AG09309 (cell line): ENCODE measurements at places on chromosomes 2 and 18.

GRCh38 chr2:43418680-43419079, 177.2 kb downstream of the THADA start:
- no peak for DNase-seq

GRCh38 chr2:229650901-229651300, 63.5 kb downstream of the DNER start:
- DNase-seq: no peak

DNA sequence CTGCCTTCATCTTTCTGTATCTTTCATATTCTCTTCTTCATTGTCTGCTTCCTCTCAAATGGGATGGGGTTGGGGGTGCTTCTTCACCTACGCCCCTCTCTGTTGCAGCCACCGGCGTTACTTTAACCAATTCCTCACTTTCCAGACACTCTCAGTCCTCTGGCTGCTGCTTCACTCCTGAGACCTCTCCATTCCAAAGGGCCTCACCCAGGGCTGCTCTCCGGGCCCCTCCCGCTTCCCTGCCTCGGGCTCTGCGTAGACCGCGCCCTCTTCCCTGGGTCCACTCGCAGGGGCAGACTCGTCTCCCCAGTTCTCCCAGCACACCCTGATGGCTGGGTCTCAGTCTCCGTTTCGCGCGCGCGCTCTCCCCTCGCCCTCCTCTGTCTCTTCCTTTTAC, 926 bp downstream of the SERPINB8 start:
- no peak for DNase-seq

DNA sequence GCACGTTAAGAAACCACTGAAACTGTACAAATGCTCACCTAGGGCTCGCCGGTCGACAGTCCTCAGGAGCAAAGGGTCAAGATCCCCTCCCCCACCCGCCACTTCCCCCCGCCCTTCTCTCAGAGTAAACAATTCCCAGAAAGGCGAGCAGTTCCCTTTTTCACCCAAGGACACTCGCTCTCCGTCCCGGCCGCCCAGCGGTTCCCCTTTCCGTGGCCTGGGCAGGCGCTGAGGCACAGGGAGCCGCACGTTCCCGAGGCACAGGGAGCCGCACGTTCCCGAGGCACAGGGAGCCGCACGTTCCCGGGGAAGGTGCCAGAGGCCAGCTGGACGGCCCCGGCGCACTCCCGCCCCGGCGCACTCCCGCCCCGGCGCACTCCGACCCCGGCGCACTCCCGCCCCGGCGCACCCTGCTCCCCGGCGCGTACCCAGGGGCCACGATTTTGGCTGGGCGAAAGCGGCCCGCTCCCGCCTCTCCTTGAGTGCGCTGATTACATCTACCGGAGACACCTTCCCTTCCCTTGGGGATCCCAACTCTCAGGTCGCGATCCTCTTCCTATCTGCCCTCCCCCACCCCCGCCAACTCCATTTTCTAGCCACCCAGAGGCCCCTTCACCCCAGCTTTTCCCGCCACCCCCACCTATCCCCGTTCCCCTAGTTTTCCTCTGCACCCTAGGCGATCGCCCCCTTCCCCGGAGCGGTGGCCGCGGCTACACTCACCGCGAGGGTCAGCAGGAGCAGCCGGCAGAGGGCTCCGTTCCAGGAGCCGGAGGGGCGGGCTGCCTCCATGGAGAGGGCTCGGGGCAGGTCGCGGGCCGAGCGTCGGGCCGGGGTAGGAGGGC, 817 bp downstream of the DSC2 start:
- no peak for DNase-seq

- no peak for DNase-seq
These were observed 69.3 kb upstream of the YWHAQ start for GRCh38 chr2:9700109-9700495.

- no peak for DNase-seq
These were observed 600 bp downstream of the KATNAL2 start for GRCh38 chr18:46917803-46918600.

GRCh38 chr2:58194458-58194857, 46.7 kb downstream of the FANCL start:
- DNase-seq: no peak

DNA sequence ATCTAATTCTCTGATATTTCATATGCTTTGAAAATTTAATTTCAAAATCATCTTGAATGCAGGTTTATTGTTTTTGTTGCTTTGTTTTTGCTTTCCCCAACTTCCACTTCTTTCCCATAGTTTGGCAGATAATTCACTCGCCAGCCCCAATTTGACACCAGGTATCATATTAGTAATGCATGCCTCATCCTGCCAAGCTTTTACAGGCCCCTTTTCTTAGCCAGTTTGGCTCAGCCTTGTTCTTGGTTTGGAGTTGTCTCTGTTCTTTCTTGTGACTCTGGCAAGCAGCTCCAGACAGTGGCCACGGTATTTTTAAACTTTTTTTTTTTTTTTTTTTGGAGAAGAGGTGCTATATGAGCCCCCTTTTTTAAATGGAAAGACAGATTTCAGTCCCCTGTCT, 65.3 kb downstream of the PMS1 start:
- DNase-seq: no peak

- DNase-seq: no peak
These were observed 239.0 kb downstream of the ZNF521 start for GRCh38 chr18:25112821-25113434.

DNA sequence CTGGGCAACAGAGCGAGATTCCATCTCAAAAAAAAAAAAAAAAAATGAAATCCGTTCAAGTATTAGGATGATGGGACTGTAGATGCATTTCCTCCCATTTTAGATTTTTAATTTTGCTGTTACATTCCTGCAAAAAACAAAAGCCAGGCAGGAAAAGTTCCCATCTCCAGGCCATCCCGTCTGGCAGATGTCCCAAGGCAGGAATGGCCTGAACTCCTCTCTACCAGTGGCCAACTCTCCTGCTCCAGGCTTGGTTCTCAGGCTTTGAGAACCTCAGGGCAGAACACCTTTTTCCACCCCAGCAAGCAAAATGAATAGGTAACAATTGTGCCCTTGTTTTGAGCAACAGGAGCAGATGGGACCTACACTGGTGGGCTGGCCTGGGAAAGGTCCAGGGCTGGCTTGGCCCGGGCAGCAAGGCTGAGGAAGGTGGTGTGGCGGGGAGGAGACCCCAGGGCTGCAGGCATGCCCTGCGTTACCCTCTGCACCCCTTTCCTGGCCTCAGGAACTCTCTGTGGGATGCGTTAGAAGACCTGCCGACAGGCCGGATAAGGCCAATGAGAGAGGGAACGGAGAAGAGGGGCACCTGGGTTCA, 86.0 kb downstream of the FAM210A start:
- DNase-seq: no peak

DNA sequence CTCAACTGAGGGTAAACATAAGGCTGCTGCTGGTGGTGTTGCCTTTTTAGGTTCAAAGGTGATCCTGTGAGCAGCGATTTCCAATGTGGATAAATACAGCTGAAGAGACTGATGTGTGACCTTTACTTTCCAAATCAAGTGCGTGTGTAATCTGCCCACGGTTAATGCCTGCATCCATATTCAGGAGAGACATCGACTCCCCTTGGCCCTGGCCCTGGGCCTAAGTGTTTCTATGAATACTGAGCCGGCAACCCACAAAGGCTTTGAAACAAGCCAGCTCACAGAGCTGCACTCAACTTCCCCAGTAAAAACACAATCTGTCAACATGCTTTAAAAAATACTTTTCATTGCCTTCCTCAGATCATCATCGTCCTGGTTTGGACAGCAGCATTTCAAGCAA, 1026.6 kb downstream of the TMEM182 start:
- DNase-seq: no peak

DNA sequence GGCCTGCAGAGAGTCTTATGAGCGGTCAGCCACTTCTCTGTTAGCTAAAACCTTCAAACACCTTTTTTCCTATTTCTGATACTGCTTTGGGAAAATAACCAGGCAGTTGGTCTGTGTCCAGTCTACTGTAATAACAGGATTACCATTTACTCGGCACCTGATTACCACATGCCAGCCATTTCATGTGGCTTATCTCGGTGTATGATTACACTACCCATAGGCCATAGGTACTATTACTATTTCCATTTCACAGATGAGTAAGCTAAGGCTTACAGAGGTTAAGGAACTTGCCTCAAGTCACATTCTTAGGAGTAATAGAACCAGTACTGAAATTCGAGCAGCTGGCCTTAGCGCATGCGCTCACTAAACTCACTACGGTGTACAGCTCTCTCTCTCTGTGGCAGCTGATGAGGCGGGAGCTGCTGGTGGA, 147.2 kb upstream of the L3MBTL4 start:
- DNase-seq: no peak

- DNase-seq: no peak
These were observed 57.2 kb upstream of the RTN4 start for GRCh38 chr2:55107436-55107835.

GRCh38 chr2:194946826-194947225, 710.2 kb upstream of the SLC39A10 start:
- no peak for DNase-seq

DNA sequence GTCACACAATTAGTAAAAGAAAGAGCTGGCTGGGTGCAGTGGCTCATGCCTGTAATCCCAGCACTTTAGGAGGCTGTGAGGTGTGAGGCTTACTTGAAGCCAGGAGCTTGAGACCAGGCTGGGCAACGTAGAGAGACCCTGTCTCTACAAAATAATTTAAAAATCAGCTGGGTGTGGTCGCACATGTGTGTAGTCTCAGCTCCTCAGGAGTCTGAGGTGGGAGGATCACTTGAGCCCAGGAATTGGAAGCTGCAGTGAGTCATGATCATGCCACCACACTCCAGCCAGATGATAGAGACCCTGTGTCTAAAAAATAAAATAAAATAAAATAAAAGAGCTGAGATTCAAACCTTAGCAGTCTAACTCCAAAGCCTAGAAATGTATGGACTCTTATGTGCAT, 39.0 kb upstream of the NEDD4L start:
- no peak for DNase-seq

DNA sequence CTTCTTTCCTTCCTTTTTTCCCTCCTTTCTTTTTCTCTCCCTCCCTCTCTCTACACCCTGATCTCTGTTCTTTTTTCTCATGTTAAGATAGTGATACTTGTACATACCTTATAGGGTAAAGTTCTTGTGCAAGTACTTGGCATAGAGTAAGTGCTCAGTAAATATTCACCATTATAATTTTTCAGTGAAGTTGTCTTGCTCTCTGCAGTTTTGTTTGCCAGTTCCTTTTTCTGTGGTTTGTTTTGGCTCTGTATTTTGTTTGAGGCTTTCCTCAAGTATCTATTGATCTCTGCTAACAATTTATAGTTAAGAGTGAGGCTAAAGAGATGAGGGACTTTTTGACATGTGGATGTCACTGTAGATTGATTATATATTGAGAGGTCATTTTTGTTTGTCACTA, 48.0 kb downstream of the MTX2 start:
- no peak for DNase-seq

DNA sequence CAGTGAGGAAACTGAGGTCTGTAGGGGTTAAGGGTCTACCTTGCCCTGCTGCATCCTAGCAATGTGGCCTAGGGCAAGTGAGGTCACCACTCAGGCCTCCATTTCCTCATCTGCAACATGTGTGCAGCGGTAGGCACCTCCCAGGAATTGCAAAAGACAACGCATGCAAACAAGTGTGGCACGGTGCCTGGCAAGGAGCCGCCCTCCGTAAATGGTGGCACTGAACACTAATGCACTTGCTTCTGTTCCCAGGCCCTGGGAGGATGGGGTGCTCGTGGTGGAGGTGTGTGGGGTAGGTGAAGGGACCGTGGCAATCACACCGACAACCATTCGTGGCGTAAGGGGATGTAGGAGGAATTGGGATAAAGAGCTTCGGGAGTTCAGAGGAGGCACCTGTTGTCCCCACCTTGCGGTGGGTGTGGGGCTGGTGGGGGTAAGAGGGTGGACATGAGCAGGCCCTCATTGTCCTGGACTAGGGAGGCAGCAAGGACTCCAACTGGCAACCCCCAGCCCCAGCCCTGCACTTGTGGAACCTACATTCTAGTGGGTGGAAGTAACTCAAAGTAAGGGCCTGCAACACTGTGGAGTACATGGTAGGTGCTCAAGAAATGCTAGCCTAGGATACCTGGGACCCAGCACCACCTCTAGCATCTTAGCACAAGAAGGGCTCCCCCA, 26.0 kb downstream of the ATOH8 start:
- no peak for DNase-seq

DNA sequence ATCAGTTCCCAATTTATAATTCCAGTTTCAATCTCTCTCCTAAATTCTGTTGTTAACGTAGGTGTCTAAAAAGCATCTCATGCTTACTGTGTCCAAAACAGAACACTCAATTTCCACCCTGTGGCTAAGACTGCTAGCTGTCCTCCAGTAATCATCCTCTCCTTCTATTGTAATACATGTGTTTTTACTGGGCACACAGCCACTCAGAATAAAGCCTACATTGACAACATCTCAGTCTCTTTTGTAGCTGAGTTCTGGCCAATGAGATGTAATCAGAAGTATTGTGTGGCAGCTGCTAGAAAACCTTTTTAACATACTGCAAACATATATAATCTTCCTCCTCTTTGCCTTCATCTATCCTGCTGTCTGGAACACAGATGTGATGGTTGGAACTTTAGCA, 29.4 kb upstream of the TSPYL6 start:
- DNase-seq: no peak

GRCh38 chr2:84674099-84674498, 157.8 kb downstream of the DNAH6 start:
- DNase-seq: no peak

GRCh38 chr2:86485802-86486201, 44.6 kb downstream of the KDM3A start:
- no peak for DNase-seq

- DNase-seq: no peak
These were observed 105.4 kb downstream of the DYM start for GRCh38 chr18:49355028-49355427.

- no peak for DNase-seq
These were observed 130.5 kb upstream of the SMAD2 start for GRCh38 chr18:48060970-48061369.

DNA sequence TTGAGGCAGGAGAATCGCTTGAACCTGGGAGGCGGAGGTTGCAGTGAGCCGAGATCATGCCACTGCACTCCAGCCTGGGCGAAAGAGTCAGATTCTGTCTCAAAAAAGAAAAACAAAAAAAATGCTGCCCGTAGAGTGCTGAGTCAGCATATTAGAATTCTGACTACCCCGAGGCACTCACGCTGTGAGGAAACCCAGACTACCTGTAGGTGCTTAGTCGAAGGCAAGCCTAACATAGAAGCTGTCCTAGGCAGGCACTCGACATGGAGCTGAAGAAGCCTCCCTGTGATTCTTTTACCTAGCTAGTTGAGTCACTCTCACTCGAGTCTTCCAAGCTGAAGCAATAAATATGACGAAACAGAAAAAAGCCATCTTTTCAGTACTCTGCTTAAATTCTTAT, 1323.2 kb upstream of the DDX18 start:
- no peak for DNase-seq

DNA sequence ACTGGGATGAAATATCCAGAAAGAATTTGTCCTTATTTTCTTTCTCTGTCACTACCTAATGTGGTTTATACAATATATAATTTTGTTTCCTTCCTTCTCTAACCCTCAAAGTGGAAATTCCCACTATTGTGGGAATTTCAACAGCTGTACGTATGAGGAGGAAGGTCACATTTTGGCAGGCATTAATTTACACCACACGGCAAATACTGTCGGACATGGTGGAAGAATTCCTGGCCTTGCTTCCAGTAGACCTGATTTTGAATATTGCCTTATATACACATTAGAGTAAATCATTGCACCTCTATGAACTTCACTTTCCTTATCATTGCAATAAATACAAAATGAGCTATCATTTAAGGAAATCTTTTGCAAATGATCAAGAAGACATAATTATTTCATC, 358.1 kb upstream of the ETAA1 start:
- DNase-seq: no peak
